Activated CD4-positive, alpha-beta memory T cell treated with anti-CD3 and anti-CD28 coated beads, Interleukin-2, amount 10 ng/mL, durations not matched to agents 7 days and 5 days (primary cell): ENCODE measurements at places on chromosomes 16 and 17.

DNA sequence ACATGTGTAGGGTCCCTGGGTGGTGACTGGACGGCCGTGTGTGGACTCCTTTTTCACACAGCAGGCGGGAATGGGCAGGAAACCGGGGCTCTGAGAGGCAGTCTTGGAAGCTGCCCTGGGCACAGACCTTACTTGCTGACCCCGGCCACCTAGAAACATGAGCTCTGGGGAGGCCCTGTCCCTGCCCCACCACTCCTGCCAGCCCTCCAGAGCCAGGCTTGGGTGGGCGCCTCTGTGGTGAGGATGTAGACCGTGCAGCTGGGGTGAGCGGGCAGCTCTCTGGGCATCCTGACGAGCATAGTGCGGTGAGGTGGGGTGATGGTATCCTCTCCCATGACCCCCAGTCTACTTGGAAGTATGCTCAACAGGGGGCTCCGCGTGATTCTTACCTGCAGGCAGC, 121.3 kb downstream of the RAB11FIP4 start:
- DNase-seq = no peak

GRCh38 chr17:2982854-2983253, 80.6 kb downstream of the OR1D5 start:
- no peak for DNase-seq

- no peak for DNase-seq
Measured at GRCh38 chr17:74412581-74412980, 19.3 kb upstream of the GPRC5C start.

DNA sequence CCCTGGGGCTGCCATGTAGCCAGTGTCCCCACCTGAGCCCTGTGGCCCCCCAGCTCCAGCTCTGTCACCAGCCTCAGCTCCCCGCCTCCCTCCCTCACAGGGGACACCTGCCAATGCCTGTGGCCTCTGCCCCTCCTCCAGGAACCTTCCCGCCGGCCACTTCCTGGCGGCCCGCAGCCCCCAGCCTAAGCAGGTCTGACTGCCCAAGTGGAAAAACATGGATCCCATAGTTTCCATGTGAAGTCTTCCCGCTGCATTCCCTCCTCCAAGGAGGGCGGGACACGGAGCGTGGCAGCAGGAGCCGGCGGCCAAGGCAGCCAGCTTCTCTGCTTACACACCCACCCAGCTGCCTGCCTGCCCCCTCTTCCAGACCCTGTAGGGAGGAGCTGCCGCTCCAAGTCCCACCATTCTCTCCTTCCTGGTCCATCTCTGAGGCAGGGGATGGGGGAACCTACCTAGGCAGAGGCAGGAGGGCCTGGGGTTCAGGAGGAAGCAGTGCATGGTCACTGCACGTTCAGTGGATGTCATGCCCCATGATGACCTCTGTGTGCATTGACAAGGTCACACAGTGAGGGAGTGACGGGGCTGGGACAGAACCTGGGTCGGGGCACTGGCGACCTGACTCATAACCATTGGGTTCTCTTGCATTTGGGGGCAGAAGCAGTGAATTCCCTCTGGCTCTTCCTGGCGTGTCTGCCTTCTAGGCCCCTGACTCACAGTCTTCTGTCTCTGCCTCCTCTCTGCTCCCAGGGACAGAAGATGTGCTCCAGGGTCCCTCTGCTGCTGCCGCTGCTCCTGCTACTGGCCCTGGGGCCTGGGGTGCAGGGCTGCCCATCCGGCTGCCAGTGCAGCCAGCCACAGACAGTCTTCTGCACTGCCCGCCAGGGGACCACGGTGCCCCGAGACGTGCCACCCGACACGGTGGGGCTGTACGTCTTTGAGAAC, 8.7 kb downstream of the VASN start:
- DNase-seq = no peak

- no peak for DNase-seq
Measured at GRCh38 chr17:10099051-10099571, 99.3 kb downstream of the GAS7 start.

DNA sequence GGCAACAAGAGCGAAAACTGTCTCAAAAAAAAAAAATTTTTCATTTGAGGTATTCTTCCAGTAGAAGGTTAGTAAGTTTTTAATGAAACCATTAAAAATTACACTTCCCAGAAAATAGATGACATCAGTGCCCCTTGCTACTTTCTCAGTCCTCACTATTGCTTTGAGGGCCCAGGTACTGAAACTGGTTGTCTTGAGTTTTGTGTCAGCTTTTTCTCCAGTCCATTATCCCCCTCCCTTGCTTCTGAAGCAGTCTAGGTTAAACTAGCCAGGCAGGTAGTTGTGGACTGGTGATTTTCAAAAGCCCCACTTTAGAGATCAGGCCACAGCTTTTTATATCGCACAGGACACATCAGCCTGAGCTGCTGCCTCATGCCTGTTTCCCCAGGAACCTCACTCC, 10.9 kb downstream of the SMCR8 start:
- no peak for DNase-seq

DNA sequence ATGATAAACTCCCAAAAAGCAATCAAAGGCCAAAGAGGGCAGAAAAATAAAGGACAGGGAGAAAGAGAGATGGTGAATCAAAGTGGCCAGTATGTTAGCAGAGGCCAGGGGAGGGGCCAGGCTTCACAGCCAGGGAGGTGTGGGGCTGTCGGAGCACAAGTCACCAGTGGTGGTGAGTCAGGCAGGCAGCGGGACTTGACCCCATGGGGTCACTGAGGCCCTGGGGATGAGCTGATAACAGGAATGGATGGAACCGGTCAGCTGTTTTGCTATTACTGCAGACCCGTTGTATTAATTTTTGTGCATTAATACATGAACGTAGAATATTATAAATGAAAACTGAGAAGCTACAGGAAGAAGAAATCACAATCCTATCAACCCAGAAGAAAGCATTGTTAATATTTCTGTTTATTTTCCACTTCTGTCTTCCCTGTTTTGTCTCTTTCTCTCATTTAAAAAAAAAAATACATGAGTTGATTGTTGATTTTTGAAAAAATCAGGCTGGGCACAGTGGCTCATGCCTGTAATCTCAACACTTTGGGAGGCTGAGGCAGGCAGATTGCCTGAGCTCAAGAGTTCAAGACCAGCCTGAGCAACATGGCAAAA, 106.9 kb downstream of the SOCS1 start:
- DNase-seq = no peak

DNA sequence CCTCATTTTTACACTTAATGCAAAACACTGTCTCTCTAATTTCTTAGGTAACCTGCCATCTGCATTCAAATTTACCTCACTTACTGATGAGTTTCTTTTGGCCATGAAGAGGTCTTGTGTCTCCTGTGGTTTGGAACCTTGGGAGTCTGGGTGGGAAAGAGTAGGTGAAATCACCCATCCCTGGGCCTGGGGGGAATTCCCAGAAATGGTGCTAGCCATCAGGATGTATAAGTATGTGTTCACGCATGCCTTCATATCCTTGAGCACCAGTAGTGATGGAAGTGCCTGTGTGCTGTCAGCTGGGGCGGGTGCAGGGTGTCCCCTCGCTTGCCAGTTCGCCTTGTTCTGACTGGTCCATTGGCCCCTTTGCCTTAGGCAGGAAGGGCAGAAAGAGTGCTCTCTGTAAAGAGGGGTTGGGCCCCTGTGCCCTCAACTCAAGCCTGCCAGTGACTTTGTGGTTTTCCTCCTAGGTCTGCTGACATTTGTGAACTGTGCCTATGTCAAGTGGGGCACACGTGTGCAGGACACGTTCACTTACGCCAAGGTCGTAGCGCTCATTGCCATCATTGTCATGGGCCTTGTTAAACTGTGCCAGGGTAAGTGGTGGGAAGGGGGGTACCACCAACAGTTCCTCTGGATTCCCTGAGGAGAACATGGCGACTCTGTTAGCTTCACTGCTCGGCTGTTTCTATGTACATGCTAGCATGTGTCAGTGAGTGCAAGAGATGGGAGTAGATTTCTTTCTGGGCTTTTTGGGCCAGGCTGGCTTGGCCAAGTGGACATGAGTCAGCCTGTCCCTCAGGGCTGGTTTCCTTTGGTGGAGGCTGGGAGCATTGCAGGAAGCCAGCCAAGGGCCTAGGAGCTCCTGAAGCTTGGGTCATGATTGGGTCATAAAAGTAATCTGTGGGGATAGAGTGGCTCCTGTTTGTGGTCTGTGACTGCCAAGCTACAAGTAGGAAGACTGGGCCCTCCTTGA, 23.2 kb downstream of the SLC7A6OS start:
- DNase-seq = peak; percentile 63

- no peak for DNase-seq
Measured at GRCh38 chr17:78532311-78532710, 44.9 kb downstream of the DNAH17 start.

GRCh38 chr17:81152288-81152828, 12.9 kb upstream of the PVALEF start:
- DNase-seq = no peak

GRCh38 chr16:87098976-87099720, 218.0 kb downstream of the C16orf95 start:
- no peak for DNase-seq

DNA sequence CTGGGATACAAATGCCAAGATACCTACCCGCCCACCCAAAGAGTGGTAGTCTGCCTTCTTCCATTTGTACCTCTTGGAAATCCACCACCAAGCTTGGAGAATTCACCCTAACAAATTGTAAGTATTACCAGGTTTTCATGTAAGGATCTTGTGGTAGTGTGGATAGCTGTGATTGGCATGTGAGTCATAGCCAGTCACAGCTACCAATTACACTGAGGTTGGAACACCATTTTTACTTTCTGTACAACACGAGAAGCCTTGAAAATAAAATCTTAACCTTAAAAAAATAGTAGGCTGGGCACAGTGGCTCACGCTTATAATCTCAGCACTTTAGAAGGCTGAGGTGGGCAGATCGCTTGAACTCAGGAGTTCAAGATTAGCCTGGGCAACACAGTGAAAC, 18.5 kb upstream of the SLC35G3 start:
- DNase-seq = no peak

- no peak for DNase-seq
Measured at GRCh38 chr16:25692351-25692741, 587 bp downstream of the HS3ST4 start.

DNA sequence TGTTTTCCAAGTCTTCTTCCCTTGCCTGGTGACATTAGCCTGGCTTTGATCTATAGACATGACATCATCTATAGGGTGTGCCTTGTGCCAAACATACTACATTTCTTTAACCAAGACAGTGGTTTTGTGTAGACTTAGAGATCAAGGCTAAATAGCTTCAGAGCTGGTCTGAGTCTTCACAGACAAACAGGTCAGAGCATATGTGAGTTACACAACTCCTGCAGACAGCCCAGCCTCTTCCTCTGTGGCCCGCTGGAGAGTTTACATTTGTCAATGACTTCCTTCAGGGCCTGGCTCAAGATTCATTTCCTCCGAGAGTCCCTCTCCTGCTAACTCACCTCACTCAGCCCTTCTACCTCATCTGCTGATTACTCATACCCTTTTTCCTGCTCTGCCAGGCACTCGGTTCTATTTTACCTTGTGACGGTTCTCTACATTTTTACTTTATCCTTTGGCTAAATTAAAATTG, 73.1 kb upstream of the TANC2 start:
- DNase-seq = peak; percentile 34

- DNase-seq = peak; percentile 84
Measured at GRCh38 chr17:59001158-59001814, 105.4 kb downstream of the TRIM37 start.

DNA sequence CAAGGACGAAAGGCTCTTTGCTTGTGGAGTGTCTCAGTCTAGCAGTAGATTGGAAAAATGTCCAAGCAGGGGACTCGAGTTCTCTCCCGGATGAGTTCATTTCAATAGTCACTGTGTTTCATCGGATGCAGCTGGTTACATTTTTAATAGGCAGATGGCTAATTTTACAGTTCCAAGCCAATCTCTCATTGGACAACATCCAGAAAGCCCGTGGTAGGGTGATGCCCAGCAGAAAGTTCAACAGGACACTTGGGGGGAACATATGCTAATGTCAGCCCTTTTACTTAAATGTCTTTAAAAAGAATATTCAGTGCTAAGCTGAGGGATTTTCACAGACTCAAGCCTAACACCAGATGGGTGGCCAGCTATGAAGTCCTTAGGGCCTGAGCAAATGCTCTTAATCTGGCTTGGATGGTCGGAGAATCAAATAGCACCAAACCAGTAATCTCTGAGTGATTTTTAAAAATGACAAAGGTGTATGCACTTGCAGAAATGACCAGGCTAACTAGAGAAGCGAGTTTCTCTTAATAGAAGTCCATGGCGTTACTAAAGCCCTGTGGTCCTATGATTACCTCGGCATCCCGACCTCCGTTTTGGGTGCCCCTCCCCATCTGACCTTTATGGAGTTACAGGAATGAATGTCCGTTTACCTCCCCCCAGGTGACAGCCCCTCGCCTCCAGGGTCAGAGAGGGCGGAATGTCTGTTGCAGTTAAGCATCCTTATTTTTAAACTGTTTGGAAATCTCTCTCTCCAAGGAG, 289.2 kb upstream of the SALL1 start:
- no peak for DNase-seq

DNA sequence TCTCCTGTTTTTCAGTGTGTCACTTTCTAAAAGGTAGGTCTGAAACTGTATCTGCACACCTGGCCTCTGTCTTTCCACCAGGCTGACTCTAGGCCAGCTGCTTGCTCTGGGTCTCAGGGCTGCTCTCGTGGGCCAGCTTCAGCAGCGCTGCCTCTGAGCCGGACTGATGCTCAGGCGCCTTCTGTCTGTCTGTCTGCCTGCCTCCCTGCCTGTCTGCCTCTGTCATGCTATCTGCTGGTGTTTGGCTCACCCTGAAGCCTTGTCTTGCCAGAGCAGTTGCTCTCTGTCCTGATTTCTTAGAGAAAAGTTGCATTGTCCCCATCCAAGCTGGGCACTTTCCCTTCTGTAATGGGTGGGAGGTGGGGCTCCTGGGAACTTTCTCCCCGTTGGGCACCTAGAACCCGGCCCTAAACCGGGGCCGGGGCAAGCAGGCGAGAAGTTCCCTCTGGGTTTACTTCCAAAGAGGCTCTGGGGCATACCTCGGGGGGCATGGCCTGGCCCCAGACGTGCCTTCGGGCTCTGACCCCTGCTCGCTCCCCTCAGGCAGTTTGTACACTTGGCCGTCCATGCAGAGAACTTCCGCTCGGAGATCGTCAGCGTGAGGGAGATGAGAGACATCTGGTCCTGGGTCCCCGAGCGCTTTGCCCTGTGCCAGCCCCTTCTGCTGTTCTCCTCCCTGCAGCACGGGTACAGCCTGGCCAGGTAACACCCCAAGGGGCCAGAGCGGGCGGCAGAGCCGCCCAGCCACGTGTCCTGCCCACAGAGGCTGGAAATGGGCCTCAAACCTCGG, 15.9 kb upstream of the ATP6V0C start:
- no peak for DNase-seq

DNA sequence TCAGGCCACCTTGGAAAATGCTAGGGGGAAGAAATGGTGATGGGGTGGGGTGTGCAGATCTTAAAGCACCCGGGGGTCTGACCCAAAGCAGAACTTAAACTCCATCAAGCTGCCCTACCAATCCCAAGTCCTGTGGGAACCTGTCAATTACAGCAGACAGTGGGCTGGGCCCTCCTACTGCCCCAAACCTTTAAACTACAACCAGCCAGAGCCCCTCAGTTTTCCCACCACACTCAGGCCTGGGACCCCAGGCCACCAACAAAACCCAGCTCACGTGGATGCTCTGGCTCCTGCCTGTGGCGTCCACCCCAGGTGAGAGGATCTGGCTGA, 2.7 kb downstream of the MYO18A start:
- no peak for DNase-seq

GRCh38 chr17:4182043-4182442, 39.0 kb downstream of the CYB5D2 start:
- DNase-seq = no peak
